ENCODE measurements at places on chromosomes 16 and 17.

DNA sequence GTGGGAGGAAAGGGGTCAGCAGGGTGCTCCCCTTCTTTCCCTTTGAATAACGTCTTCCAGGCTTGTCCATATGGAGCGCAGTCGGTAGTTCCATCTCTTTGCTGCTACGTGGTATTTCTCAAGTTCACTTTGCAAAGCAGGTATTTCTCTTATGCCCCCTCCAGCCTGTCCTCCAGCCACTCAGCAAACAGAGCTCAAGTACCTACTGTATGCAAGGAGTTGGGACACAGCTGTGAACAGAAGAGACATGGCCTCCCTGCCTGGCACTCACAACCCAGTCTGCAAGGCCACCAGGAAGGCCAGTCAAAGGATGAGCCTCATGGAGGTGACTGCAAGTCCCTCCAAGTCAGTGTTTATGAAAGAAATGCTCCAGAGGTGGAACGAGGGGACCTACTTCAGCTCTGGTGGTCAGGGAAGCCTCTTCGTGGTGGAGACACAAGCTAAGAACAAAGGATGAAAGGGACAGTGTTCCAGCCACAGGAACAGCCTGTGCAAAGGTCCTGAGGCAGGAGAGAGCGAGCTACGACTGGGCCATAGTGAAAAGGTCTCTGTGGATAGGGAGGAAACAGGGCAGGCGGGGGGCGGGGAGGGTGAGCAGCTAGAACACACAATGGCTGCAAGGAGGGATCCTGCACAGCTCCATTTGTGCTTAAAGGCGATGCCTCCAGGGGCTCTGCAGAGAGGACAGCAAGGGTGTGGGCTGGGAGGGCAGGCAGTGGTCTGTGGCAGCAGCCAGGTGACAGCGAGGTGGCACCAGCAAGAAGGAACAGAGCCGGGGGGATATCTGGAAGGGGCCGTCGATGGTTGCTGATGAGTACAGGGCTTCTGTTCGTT lies 32.6 kb downstream of the PPL start:
- no peak for DNase-seq

GRCh38 chr16:86549076-86549892 lies 5.8 kb downstream of the MTHFSD start:
- no peak for DNase-seq

DNA sequence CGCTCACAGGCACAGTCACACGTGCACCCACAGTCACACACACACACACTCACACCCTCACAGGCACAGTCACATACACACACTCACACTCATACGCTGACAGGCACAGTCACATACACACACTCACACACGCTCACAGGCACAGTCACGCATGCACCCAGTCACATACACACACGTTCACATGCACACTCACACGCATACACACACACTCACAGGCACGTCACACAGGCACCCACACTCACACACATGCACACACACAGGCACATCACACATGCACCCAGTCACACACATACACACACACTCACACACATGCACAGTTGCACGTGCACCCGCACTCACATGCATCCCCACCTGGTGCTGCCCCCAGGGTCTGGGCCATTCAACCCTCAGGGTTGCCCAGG lies 46.1 kb upstream of the CBFA2T3 start:
- no peak for DNase-seq

GRCh38 chr16:873889-874288 lies 73.4 kb upstream of the GNG13 start:
- no peak for DNase-seq

DNA sequence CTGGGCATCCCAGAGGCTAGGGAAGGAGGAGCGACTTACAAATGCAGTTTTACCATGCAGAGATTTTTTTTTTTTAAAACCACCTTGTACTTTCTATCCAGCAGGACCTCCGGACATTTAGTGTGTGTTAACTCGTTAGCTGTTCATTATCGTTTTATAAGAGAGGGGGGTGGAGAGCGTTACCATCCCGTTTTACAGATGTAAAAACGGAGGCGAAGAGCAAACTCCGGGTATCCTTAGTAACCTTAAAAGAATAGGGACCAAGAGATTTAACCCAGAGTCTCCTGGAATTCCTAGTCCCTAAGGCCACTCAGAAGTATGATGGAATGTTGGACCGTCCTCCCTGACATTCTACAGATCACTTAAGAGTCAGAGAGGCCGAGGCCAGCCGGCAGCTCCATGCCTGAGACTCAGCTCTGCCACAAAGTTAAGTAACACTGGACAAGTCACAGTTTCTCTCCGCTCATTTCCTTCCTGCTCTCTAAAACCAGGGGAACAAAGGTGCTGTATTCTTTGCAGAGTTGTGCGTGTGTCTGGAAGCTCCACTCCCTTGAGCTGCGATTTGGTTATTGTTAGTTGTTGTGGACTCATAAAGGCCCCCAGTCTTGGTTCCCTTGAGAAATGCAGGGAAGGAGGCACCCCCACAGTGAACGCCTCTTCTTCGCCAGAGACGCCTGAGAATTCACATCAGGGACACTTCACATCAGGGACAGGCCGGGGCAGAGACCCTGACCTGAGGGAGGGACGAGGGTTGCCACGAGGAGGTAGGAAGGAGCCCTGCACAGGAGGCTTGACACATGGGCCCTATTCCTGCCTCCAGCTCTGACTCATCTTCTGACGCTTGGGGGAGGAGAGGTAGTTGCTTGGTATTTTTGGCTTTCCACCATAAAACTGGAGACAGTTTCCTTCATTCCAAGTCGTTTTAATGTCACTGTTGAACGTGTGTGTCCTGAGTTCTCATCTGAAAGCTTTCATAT lies 1.2 kb downstream of the DUSP14 start:
- peak; percentile 54 for DNase-seq

All from Ammon's horn (tissue), 1 donor.